Left renal cortex interstitium (tissue), 4 donors: ENCODE measurements at places on chromosomes 4 and X.

DNA sequence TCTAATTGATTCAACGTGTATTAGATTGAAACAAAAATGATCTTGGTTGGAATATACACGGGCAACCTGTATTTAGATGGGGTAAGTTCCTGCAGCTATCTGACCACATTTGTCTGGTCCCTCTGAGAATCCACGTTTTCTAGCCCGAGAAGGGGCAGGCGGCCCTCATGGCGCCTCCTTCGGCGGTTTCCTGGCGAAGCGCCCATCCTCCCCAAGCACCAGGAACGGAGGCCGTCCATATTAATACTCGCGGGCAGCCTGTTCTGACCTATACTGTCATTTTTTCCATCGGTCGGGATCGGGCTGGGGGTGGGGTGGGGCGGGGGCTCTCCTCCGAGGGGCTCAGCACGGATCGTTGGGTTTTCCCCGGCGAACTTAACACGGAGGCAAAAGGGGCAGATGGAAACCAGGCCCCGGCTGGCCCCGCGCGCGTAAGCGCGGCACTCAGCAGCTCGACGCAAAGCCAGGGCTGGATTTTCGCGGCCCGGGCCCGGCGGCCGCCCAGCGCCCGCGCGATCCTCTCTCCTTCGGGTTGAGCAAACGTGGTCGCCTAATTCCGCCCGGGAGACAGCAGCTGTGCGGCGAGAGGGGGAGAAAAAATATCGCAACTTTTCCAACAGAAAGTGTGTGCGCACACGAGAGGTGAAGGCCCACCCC is 77.2 kb upstream of the BCOR start:
- no peak for DNase-seq

DNA sequence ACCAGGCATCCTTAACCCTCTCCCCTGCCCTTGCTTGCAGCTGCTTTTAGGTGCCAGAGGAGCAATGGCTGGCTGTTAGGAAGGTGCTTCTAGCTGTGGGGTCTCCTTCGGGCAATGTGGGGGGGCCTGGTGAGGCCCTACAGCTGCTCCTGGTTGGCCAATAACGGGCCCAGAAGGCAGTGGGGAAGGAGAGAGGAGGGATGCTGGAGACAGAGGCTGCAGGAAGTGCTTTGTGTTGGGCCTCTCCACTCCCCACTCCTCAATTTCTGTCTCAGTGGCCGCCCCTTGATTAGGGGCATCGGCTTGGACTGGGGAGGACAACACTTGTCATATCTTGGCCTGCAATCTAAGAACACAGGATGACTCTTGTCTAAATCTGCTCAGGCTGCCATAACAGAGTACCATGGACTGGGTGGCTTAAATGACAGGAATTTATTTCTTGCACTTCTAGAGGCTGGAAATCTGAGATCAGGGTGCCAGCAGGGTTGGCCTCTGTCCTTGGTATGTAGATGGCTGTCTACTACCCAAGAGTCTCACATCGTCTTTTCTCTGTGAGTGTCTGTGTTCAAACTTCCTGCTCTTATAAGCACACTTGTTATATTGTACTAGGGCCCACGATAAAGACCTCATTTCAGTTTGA is 374.3 kb downstream of the MID1IP1 start:
- no peak for DNase-seq

- no peak for DNase-seq
Measured at GRCh38 chrX:118603981-118604380, 108.4 kb downstream of the DOCK11 start.

- DNase-seq: no peak
Measured at GRCh38 chr4:40363382-40363920, 28.3 kb downstream of the CHRNA9 start.

DNA sequence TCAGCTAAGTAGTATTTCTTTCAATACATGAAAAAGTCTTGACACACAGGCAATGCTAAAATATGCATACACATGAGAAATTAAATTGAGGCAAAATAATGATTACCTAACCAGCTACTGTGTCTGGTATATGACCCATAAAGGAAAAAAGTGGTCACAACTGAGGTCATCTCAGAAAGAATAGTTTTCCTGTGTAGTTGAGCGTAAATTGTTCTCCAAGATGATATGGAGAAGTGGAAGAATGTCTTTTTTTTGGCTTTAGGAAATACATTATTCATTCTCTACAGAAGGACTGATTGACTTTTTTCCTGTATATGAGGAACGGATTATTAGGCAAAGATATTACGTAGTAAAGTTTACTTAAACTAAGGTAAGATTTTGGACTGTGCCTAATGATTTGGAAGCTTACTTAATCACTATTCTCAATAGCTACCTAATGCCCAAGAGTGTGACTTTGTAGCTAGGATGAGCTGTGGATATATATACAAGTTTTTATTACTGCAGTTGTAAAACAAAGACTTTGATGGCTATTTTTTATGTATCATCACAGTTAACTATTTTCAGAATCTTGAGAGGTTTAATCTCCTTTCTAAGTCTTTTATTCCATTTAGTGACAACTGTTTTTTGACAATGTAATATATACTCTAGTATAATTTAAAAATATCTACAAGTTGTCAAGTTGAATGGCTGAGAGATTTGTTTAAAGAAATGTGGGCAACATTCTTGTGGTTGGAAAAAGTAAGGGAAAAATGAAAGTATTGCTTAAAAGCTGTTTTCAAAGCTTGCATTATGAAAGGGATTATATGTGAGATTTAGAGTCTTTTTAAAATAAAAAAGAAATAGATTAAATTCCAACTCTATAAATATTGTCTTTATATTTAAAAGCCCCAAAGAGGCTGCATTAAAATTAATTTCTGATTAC is 100.2 kb downstream of the PDLIM5 start:
- no peak for DNase-seq

DNA sequence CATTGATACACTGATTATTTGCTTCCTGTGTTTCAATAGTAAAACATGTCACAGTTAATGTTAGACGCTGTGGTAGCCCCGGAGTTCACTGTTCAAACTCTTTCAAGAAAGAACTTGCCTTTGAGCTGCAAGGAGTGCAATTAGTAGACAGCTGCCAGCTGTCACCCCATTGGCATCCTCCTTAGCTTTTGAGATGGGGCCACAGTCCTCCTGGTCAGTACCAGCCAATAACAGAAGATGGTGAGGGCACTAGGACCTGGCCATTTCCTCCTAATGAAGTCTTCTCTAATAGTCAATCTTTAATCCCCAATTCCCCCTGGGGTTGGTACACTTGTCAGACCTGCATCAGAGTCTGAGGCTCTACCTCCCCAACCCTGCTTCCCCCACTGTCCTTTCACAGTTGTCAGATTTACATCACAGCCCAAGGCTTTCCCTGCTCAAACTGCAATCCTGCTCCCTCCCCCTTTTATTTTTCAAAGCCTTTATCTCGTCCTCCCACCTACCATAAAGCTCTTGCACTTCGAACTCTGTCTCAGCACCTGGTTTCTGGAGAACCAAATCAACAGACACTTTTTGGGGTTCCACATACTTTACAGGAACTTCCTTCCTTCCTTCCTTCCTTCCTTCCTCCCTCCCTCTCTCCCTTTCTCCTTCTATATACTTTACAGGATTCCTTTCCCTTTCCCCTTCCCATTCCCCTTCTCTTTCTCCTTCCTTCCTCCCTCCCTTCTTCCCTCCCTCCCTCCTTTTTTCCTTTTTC is 182.0 kb downstream of the RASL11B start:
- DNase-seq: no peak

- no peak for DNase-seq
Measured at GRCh38 chrX:138006180-138006579, 440.3 kb downstream of the ZIC3 start.

DNA sequence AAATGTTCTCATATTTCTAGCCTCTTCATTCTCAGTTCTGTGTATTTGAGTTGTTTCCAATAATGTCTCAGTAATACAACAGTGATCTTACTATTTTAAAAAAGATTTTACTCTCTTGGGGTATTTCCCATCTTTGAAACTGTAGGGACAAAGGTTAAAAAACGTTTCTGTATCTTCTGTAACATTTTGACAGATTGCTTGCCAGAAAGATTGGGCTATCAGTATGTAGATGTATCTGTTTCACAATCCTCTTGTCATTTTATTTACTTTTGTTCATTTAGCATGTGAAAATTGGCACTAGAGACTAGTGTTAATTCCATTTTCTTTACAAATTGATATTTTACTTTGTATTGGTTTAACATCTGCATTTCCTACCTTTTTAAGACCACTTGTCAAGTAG is 6.2 kb upstream of the CXCL9 start:
- no peak for DNase-seq

DNA sequence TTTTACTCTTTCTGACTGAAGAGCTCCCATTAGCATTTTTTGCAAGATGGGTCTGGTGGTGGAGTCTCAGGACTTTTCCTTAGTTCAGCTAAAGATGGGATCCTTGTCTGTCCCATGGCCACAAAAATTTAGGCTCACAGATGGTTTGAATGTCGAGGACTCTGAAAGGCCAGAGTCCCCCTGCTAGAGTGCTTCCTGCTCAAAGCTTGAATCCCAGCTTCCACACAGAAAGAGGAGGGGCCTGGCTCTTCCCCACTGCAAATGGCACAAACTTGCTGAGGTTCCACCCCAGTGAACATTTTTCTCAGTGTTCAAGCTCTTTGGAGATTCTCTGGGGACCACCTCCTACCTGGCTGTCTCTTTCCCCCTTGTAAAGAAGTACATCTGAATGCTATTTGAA is 64.7 kb upstream of the UGT2B15 start:
- no peak for DNase-seq

GRCh38 chrX:121635141-121635540 is 587.7 kb downstream of the GLUD2 start:
- DNase-seq: no peak

GRCh38 chr4:56438766-56439165 is 2.7 kb downstream of the PAICS start:
- DNase-seq: no peak

GRCh38 chrX:13933851-13934250 is 95.8 kb downstream of the GEMIN8 start:
- no peak for DNase-seq

- no peak for DNase-seq
Measured at GRCh38 chr4:169079942-169080827, 70.1 kb upstream of the CBR4 start.

DNA sequence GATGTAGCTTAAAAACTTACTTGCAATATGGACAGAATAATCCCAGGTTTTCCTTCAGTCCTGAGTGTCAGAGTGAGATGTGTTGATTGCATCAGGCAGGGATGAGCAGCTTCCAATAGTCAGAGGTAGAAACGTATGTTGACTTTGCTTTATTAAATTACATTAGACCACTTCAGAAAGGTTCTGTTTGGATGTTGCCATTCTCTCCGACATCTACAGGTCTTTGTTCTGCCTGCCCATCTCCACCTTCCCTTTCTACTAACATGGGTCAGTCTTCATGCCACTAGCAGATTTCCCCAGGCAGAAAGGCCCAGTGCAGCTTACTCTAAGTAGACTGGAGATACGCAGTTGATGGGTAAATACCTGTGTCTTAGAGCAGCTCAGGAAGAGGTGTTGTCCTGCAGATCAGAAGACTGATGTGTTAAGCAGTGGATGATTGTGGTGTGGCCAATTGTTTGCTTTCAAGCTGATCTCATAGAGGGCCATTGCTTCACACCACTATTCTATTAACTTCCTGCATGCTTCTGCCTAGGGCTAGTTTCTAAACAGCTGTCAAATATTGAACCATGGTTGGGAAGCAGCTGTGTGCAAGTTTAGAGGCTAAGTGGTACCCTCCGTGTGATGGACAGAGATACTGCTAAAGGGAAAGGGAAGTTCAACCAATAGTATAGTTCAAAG is 1.8 kb downstream of the FRMPD4 start:
- no peak for DNase-seq

DNA sequence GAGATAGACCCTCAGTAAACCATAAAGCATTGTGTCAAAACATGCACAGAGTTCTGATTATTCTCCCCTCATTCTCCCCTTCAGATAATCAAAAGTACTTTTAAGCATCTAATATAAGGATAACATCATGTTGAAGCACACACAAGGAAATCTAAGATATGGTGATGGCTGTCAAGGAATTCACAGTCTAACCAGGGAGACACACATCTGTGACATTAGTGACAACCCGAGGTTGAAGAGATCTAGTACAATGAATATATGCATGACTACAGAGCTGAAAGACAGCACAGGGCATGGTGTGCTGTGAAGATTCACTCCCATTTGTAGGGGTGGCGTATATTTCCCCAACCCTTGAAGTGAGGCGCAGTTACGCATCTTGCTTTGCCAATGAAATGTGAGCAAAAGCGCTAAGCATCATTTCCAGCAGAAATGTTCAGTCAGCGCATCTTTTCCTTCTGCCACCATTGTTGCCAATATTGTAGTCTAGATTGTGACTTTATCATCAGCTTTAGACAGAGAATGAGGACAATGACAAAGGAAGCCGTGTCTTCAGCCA is 122.0 kb downstream of the NSUN7 start:
- no peak for DNase-seq

DNA sequence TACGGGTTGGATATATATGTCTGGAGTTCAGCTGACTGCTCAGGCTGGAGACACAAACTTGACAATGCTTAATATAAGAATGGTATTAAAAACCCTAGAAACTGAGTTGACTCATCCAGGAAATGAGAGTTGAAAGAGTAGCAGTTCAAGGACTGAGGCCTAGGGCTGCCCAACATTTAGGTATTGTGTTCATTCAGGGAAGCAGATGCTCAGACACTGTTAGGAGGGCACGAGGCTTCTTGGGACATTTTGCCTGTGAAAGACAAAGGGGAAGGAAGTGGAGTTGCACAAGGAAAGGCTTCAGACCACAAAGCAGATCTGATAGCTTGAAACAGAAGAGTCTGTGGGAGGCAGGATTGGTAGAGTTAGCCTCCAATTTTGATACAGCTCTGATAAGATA is 52.0 kb upstream of the HS3ST1 start:
- no peak for DNase-seq

GRCh38 chr4:186151499-186151898 is 39.9 kb upstream of the CYP4V2 start:
- DNase-seq: no peak

DNA sequence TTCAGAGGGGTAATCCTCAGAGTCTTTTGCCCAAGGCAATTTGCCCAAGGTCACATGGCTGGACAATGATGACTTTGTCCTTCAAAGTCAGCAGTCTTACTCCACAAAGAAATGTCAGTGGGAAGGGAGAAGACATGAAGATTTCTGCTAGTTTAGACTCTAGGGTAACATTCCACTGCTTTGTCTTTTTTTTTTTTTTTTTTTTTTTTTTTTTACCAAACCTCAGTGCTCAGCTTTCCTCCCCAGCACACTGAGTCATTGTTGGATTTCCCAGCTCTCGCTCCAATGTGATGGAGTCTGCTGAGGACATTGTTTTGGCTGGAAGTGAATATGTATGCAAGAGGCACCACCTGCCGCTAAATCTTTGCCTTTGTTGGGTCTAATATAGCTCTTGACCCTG is 7.2 kb upstream of the C1QTNF7 start:
- DNase-seq: no peak

GRCh38 chrX:150459196-150459595 is 96.1 kb downstream of the MAMLD1 start:
- no peak for DNase-seq

- no peak for DNase-seq
Measured at GRCh38 chrX:40809210-40809609, 73.9 kb upstream of the MED14 start.
